CD4-positive, alpha-beta T cell treated with Interferon alpha-2 for 1 hour (primary cell): ENCODE measurements at places on chromosomes 2 and 18.
A peak's percentile ranks its signal among the peaks of the same experiment; 100 is the strongest.

GRCh38 chr2:230439590-230439989 lies 23.6 kb downstream of the SP100 start:
- no peak for DNase-seq

GRCh38 chr18:64185987-64186386 lies 37.1 kb upstream of the LINC00305 start:
- DNase-seq = no peak

DNA sequence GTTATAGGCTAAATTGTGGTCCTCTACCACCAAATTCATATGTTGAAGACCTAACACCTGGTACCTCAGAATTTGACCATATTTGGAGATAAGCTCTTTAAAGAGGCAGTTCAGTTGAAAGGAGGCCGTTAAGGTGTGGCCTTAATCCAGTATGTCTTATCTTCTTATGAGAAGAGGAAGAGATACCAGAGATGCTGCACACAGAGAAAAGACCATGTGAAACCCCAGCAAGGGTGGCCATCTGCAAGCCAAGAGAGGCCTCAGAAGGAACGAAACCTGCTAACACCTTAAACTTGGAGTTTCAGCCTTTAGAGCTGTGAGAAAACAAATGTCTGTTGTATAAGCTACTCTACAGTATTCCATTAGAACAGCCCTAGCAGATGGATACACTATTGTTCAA lies 528.1 kb upstream of the DCC start:
- DNase-seq = no peak

GRCh38 chr2:4937550-4937949 lies 754.6 kb upstream of the SOX11 start:
- no peak for DNase-seq

DNA sequence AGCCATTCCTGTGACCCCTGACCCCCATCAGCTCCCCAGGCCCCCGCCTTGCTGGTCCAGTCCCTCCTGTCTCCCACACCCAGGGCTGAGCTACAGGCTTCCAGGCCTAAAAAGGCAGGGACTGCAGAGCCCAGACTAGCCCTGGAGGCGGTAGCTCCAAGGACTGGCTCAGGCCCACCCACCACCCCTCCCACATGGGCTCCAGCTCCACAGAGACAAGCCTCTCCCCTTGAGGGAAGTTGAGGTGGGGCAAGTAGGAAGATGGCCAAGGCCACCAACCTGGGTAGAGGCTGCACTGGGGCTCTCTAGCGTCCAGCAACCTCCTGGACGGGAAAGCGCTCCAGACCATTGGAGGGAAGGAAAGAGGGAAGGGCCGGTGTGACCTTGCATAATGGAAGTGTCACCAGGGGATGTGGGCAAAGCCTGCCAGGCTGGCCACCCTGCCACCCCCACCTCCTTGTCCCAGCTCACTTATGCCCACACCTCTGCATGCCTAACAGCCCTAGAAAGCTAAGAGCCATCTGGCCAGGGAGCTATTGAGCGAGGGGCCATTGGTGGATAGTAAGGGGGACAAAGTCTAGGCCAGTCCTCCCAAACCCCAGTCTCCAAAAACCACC lies 63.1 kb downstream of the TNS1 start:
- no peak for DNase-seq

GRCh38 chr2:240463274-240463865 lies 27.9 kb downstream of the GPC1 start:
- DNase-seq = no peak

DNA sequence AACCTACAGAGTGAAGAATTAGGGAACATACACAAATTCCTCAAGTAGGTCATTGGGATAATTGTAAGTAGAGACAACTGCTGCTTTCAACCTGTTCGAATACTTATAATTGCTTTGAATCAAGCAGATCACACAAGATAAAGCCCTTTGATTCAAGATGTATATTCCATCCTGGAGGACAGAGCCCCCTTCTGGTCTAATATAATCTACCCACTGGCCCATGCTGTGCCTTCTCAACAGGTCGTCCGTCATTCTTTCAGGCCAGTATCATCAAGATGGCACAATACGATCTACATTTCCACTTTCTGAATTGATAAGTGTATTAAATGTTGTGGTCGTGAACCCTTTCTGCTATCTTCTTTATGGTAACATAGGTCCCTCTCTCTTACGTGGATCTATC lies 387.0 kb upstream of the CDH19 start:
- no peak for DNase-seq

DNA sequence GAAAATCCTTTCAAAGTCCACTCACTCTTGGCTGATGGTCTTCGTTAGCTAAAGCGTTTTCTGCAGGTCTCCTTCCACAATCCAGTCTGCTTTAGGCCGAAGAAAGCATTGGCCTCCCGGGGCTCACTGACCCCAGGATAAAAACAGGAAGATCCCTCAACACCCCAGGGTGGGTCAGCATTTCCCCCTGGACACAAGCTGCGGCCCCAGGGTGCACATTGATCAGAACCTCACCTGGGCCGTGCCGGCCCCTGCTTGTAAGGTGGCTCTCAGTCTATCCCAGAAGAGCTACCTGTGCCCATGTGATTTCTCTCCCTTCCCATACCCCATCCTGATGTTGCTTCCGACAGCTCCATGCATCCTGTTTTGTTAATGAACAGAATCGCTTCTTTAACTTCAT lies 113.0 kb upstream of the TPO start:
- no peak for DNase-seq

DNA sequence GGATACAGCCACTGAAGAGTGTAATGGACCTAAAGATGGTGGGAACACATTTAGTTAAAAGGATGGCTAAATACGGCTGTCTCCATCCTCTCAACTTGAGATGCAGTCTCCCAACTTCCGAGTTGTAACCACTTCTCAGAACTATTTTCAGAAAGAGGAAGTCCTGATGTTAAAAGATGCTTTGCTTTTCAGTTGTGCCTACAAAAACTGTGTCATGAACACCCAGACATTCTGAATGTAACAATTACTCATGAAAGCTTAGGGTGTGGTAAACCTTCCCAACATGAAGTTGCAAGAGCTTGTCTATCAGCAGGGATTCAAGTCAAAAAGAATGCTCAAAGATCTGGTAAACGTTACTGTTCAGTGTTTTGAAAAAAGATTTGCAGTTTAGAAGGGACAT lies 147.9 kb downstream of the DOCK10 start:
- peak; percentile 13 for DNase-seq

DNA sequence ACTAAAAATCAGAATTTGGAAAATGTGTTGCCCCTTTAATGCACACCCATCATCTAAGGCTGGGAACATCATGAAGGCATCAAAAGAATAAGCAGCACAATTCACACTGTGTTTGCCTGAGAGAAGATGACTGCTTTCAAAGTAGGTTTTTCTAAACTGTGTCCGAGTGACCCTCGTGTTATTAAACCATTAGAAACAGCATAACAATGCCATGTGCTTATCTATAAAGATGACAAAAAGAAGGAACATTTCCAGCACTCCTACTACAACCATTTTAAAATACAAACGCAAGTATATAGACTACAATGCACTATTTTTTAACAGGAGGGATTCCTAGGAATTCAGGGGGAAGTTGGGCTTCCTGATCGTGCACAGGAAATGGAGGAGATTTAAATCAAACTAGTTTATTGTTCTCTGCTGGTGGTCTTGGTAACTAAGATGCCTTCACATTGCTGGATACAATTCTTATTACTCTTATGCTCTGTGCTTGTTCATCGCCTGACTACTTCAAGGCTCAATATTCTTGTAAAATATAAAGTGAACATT lies 305.9 kb upstream of the CCDC68 start:
- no peak for DNase-seq

- no peak for DNase-seq
Measured at GRCh38 chr2:157246765-157247407, 10.6 kb upstream of the GALNT5 start.

DNA sequence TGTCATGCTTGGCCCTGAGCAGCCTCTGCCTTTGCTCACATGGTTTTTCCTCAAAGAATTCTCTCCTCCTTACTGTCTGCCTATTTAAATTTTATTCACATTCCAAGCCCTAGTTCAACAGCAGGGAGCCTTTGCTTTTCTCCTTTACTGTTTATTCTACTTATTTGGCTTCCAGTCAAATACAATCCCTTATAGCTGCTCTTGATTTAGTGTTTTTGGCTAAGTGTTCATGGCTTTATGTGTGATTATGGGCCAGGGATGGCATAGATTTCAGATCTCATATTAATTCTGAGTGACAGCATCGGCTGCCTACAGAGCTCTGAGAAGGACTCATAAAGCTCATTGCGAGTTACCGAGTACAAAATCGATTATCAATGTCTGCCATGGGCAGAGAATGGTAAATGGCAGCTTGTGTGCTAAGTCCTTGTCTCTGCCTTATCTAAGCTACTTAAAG lies 106.7 kb downstream of the METTL8 start:
- DNase-seq = no peak

DNA sequence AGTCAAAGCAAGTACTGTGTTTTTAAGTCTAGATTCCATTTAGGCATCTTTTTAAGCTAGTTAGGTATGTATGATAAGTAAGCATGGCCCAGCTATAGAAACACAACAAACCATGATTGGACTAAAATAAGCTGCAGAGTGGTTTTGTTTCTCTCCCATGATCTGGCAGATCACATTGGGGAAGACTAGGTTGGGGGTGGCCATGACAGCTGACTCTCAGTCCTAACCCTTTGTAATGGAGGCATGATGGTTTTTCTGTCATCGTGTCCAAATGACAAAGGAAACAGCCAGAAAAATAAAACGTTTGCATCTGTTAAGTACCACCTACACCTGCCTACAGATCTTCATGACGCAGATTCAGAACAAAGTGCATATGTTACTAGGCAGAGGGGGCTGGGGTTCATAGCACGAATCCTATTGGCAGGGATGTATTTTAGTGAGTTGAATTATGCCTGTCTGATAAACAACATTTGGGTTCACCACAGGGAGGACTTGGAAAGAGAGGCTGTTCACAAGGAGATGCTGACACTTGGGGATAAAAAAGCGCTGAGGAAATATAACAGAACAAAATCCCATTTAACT lies 33.8 kb upstream of the GALNT5 start:
- DNase-seq = no peak

DNA sequence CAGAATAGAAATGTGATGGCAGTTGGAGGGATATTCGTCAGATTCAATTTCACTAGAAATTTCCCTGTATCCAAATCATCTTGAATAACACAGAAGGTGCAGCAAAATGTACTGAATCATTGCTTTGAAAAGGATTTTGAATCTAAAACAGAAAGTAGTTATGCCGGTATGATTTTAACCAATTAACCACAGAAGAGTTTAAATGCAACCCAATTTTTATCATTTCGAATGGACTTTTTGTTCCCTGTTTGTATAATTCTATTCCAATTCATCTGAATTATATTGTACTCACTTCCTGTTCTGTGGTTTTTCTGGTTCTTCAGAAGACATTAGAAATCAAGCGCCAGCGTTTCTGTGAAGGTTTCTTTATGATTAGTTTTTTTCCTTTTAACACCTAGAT lies 190.4 kb downstream of the MYO3B start:
- DNase-seq = no peak

DNA sequence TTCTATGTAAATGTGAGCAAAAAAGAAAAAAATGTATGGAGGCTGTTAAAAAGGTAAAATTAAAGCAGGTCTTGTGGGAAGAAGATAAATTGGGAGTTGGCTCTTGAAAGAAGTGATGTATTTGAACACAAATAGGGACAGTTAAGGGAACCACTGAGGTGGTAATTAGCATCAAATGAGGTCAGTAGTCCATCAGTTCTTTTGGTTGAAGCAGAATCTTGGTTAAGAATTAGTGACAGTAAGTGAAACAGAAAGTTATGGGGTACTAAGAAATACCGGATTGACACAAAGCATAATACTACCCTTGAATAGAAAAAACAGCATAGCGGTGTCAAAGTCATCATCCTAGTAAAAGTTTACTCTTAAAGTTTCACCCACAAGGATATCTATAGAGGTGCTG lies 352.6 kb upstream of the VRK2 start:
- DNase-seq = no peak

DNA sequence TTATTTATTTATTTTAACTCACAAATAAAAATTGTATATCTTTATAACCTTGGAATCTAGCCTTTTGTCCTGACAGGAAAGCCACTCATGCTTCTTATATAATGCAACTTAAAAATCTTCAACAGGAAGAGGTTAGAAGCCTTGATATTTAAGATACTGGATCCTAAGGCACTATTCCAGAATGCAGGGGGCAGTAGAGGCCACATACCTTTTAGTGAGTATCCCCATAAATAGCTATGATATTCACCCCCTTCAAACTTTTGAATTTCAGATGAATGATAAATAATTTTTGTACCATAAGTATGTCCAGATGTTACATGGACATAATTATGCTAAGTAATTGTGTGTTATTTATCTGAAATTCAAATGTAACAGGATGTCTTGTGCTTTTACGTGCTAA lies 592.7 kb upstream of the VRK2 start:
- DNase-seq = no peak

GRCh38 chr2:239801404-239802184 lies 223.5 kb downstream of the NDUFA10 start:
- DNase-seq = no peak

DNA sequence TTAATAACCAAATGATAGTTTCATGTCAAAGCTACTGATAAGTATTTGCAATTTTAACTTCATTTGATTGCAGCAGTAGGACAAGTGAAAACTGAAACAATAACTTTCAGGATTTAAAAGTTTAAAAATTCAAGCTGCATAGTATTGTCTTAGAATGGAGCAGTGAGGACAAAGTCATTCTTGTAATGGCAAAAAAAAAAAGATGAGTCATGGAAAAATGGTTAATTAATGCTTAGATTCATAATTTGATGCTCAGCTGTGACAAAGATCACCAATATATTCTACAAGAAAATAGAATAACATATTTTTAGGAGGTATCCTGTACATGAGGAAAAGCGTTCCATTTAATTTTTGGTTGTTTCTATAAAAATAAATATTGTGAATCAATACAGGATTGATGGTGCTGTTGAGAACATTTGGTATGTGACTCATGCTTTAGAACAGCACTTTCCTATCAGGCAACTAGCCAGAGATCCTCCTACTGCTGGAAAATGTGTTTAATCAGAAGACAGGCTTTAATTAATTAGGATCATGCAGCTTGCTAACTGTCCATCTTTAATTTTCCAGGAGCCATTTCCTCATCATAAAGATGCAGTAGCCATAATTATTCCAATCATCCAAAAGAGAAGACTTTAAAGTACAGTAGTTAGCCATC lies 239.0 kb upstream of the MMADHC start:
- no peak for DNase-seq

DNA sequence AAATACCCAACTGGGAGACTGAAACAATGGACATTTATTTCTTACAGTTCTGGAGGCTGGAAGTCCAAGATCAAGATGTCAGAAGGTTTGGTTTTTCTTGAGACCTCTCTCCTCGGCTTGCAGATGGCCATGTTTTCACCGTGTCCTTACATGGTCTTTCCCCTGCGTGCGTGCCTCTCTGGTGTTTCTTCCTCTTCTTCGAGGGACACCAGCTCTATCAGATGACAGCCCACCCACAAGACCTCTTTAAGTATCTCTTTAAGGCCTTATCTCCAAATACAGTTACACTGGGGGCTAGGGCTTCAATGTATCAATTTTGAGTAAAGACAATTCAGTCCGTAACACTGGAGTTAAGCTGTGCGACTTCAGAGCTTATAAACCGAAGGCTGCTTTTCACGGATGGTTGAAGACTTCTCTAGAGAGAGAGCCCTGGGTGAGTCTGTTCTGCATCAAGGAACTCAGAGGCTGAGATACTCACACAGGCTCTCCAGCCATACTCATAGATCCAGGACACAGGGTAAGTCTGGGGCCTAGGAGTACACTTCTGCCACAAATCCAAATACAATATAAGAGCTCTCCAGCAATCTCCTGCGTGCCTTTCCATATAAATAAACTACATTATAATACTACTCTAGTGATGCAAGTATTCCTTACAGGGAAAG lies 339.9 kb upstream of the PKDCC start:
- no peak for DNase-seq
